Hematopoietic multipotent progenitor cell treated with erythropoietin and hydrocortisone succinate and interleukin-3 and kit ligand, for 15 days (in vitro differentiated cells): ENCODE measurements at places on chromosomes 7 and 10.

GRCh38 chr7:1466524-1467271 lies 7.4 kb upstream of the MICALL2 start:
- DNase-seq: peak; percentile 15

DNA sequence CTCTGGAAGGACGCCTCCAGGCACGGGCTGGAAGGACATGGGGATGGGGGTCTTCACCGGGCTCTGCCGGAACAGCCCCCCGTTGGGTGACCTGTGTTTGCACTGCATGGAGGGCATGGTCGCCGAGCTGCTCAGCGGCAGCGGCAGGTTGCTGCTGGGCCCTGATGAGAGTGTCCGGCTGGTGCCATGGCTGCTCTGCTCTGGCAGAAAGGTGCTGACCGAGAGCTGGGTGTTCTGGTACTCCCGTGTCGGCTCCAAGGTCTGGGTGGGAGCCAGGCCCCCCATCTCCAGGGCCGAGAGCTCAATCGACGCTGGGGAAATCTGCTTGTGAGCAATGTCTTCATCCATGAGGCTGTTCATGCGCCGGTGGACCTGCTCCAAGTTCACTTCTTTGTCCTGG lies 764.3 kb downstream of the GRID1 start:
- no peak for DNase-seq

GRCh38 chr7:98826811-98827231 lies 43.0 kb downstream of the TMEM130 start:
- no peak for DNase-seq

- peak; percentile 32 for DNase-seq
Observed at GRCh38 chr7:139181404-139181803, 49.6 kb upstream of the UBN2 start.

DNA sequence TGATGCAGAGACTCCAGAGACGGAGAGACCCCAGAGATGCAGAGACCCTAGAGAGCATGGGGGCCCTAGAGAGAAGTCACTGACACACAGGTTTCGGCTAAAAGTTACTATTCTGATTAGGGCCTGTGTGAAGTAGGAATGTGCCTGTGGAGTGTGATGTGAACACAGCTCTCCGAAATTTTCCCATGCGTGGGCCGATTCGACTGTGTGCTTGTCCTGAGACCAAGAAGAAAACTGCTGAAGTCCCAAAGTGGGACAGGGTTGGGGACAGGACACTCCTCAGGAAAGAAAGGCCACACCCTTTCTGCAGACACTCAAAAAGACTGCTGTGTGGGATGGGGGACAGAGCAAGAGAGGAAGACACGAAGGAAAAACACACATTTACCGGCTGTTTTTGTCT lies 533.5 kb downstream of the PTPRN2 start:
- DNase-seq: no peak
